Jurkat, Clone E6-1 (cell line): ENCODE measurements at places on chromosomes 1 and 21.

GRCh38 chr21:39454949-39455668, 3.3 kb downstream of the SH3BGR start:
- no peak for DNase-seq

DNA sequence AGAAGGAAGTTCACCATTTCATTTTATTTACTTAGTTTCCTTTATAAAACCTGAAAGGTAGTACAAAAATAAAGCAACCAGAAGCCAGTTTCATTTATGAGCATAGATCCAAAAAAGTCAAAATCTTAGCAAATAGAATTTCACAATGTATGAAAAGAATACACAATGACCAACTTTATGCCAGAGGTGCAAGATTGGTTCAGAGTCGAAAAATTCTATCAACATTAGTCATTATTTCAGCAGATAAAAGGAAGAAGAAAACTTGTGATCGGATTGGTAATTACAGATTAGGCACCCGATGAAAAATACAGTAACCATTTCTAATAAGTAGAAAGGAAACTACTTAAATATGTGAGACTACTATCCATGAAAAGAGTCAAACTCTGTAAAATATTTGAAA, 89.1 kb downstream of the ITSN1 start:
- no peak for DNase-seq

GRCh38 chr1:42966688-42967612, 8.3 kb upstream of the SLC2A1 start:
- no peak for DNase-seq

DNA sequence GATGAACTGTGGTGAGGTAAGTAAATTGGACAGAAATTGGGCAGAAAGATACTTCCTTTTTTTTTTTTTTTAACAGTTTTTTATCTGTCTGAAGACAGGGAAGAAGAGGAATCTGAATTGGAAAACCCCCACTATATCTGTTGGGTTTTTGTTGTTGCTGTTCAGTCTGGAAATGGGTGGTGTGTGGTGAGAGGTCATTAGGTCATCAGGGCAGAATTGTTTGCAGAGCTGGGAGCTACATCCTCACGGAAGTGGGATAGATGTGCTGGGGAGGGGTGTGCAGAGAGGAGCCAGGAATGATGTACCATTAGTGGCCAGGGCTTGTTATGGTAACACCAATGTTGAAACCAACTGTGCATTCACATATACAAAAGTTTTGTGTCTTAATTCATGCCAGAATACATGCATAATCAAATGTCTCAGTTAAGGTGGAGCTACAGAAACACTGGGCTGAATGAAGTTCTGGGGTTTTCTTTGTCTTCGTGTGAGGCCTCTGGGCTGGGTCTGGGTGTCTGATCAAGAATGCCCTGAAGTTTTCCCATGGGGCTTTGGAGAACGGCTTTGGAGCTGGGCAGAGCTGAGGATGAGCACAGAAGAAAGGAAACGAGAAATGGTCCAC, 12.4 kb downstream of the USP25 start:
- no peak for DNase-seq

GRCh38 chr1:7378346-7379130, 392.6 kb upstream of the VAMP3 start:
- DNase-seq = no peak

- DNase-seq = no peak
These were observed 3.2 kb downstream of the TBX15 start for GRCh38 chr1:118984722-118985639.

GRCh38 chr1:98045767-98046641, 125.2 kb upstream of the DPYD start:
- no peak for DNase-seq

GRCh38 chr21:42027822-42028765, 17.9 kb upstream of the ZBTB21 start:
- no peak for DNase-seq

DNA sequence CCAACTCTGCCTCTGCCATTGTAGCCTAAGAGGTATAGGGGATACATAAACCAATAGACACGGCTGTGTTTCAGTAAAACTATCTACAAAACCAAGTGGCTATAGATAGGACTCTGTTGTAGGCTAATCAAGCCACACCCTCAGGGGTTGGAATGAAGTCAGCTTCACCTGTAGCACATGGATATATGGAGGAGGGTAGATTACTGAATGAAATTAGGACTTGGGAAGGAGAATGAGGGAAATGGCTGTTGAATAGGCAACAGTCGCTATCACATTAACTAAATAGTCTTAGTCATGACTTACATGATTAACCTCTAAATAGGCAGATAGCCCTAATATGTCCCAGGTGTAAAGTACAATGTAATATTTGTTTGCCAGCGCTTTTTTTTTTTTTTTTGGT, 49.7 kb downstream of the DESI2 start:
- no peak for DNase-seq

- no peak for DNase-seq
These were observed 140.5 kb upstream of the COL6A1 start for GRCh38 chr21:45841033-45841432.

DNA sequence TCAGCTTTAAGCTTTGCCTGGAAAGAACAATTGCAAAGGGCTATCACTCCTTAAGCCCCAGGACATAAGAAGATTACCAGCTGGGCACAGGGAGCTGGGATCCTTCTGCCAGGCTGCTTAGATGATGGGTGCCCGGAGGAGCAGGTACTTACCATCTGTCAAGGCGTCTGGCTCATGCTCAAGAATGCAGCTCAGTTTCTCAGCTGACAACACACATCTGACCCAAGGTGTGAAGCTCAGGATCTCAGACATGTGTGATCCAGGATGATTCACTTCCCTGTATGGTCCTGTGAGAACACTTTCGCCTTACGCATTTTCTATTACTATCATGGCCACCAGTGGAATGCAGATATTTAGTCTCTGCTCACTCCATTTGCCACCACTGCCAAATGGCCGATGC, 14.7 kb upstream of the DISC1 start:
- no peak for DNase-seq

- no peak for DNase-seq
These were observed 68.1 kb downstream of the VWA5B1 start for GRCh38 chr1:20358761-20359263.

GRCh38 chr1:17200756-17201155, 4.2 kb upstream of the PADI1 start:
- DNase-seq = no peak

GRCh38 chr1:15279576-15280230, 32.7 kb downstream of the FHAD1 start:
- no peak for DNase-seq

DNA sequence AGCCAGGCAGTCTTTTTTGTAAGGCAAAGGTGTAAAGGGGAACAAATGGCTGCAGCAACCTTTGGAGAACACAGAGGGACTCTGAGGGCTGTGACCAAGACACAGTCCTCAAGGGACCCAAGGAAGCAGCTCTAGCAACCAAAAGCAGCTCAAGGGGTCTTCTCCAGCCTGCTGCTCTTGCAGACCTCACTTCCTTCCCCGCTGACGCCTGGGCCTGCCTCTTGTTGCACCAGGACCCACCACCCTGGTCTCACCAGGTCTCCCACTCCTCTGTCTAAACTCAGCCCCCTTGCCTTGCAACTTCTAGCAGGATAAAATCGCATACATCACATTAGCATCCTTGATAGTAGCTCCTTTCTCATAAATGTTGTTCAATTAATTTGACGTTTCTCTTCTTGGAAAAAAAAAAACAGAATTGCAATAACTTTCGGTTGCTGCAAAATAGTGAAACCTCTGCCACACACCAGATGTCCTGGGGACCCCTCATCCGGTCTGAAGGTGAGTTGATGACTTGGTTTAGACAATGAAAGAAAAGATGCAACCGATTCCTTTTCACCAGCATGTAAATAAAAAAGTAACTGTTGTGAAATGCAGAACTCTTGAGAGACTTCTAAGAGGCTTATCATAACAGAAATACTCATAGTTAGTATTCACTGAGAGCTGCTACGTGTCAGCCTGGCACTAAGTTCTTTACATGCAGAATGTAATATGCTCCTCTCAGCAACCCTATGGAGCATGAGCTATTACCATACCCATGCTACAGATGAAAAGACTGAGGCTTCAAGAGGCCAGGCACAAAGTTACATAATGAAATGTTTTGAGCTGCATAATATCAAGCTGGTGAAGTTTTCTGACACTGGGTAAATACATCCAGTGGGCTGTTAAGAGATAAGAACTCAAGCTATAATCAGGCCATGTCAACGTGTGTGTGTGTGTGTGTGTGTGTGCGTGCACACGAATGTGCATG, 58.5 kb downstream of the UMODL1 start:
- DNase-seq = no peak

GRCh38 chr1:182649041-182649440, 35.3 kb downstream of the RGS8 start:
- DNase-seq = no peak

- DNase-seq = no peak
These were observed 53.3 kb downstream of the CD247 start for GRCh38 chr1:167465018-167465417.

GRCh38 chr1:7899741-7900140, 40.9 kb downstream of the TNFRSF9 start:
- DNase-seq = peak; percentile 5

DNA sequence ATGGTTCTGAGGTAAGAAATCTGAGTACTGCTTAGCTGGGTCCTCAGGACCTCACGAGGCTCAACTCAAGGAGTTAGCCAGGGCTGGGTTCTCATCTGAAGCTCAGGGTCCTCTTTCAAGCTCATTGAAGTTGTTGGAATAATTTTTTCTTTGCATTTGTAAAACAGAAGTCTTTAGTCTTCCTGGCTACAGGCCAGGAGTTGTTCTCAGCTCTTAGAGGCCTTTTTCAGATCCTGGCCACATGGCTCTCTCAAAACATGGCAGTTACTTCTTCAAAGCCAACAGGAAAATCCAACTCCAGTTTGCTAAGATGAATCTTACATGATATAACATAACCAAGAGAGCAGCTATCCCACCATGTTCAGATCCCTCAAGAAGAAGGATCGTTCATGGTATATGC, 92.3 kb upstream of the CHODL start:
- no peak for DNase-seq

DNA sequence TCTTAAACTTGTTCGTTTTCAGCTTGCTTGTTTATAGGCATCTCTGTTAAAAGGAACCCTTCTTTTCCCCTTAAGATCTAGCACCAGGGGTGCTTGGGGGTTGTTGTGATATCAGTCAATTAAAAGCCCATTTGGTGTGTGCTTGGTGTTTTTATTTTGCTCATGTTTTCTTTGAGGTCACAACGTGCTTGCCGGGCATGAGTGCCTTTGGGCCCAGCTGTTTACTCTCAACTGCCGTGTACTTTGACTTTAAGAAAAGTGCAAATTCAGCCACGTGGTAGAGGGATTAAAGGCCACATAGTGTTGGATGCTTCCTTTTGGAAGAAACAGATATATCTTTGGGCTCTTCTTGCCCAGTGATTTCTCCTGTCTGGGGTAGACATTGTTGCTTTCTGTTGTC, 10.5 kb downstream of the ARID1A start:
- DNase-seq = no peak

GRCh38 chr1:96144636-96145035, 576.9 kb upstream of the PTBP2 start:
- DNase-seq = no peak

DNA sequence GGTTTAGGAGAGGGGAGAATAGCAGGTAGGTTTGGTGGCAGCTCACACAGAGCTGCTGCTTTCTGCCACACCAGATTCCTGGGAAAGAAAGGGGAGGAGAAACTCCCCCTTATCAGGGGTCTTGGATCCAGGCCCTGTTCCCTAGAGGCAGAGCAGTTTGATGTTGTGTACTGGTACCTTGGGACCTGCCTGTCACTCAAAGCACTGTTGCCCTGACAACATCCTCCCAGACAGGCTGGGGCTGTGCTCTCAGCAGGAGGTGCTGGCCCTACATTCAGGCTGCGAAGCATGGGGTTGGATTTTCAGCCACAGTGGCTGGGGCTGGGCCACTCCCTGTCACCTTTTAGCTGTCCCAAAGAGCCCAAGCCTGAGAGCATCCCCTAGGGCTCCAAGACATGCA, 188.0 kb downstream of the GRIK3 start:
- DNase-seq = no peak

DNA sequence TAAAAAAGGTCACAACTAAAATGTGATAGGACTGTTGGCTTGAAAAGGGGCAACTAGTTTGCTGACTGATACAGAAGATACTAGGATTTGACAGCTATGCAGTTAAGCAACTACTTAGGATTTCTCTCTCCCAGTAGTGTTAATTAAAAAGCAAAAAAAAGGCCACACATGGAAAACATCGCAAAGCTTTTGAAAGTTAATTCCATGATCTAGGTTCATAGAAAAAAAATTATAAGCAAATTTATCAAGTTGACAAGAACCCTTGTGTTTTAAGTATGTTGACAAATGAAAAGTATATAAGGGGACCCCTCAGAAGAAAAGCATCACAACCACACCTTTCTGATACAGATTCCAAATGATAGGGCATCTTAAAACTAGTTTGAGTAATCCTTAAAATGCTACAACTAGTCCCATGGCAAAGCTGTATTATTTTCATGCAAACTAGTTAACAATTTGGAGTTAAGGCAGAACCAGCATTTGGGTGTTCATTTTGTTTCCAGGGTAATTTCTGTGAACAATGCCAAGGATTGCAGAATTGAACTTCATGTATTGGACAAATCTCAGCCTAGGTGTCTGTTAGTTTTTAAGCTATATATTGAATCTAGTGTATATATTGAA, 4.1 kb downstream of the PNRC2 start:
- no peak for DNase-seq

DNA sequence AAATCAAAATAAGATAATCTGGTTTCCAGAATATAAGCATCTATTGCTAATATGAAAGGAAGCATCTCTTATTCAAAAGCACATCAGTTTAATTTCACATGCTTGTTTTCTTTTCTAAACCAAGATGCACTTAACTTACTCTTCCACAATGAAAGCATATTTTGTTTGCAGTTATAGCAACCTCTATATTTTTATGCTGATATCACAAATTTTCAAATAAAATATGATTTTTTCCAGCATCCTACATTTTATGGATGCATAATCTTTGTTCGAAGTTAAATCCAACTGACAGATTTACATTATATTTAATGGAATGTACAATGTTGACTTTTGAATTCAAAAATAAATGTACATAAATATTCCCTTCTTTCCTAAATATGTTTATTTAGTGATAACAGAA, 978.3 kb upstream of the B3GALT2 start:
- DNase-seq = no peak

GRCh38 chr1:5632224-5632623, 360.0 kb downstream of the NPHP4 start:
- DNase-seq = no peak

DNA sequence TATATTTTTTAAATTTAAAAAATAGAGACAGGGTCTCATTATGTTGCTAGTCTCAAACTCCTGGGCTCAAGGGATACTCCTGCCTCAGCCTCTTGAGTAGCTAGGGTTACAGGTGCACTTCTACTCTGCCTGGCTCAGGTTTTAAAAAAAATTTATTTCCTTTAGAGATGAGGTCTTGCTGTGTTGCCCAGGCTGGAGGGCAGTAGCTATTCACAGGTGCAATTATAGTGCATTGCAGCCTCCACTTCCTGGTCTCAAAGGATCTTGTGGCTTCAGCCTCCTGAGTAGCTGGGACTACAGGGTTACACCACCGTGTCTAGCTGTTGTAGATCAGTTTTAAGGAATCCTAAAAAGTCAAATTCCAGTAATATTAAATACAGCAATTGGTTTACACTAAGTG, 5.0 kb downstream of the RNF11 start:
- DNase-seq = no peak

GRCh38 chr1:88888750-88889149, 2.6 kb downstream of the GTF2B start:
- DNase-seq = peak; percentile 79

- DNase-seq = no peak
These were observed 63.1 kb downstream of the PTPRC start for GRCh38 chr1:198701766-198702539.
